Neural crest cell (in vitro differentiated cells): ENCODE measurements at places on chromosomes 3 and 15.
A peak's percentile ranks its signal among the peaks of the same experiment; 100 is the strongest.

DNA sequence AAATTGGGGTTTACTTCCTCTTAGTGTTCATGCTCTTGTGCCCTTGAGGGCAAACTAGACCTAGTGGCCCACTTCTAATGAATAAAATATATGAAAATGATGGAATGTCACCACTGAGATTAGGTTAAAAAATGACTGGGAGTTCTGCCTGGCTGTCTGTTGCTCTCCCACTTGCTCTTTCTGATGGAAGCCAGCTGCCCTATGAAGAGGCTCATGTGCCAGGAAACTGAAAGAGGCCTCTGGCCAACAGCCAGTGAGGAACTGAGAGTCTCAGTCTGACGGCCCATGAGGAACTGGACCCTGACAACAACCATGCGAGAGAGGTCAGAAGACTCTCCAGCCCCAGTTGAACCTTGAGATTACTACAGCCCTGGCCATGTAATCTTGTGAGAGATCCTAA, 107.1 kb upstream of the FHIT start:
- H3K27me3 ChIP-seq: peaks cover 5% of the 10 kb centered on the region
- H3K27ac ChIP-seq: no peak overlapping the region
- H3K36me3 ChIP-seq: peaks cover 13% of the 10 kb centered on the region
- DNase-seq: no peak
- no peak overlapping the region for H3K4me3 ChIP-seq

DNA sequence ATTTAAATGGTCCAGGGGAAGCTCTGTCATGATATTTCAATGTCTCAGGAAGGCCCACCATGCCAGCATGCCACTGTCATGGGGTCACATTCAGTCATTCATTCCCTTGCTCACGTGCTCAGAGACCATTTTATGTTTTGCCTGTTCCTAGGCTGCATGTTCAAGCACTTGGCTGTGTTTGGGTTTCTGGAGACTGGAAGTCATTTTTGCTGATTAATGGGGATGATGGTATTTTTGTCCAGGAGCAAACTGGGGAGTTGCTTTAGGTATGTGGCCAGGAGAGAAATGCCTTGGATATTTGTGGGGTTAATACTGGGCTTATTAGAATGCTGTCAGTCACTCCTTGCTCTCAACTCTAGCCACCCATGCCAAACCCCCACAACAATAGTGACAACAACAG, 303.5 kb downstream of the PTPRG start:
- peaks cover 31% of the 10 kb centered on the region for H3K4me1 ChIP-seq
- DNase-seq: no peak
- H3K4me3 ChIP-seq: no peak overlapping the region
- no peaks in the 10 kb centered on the region for H3K27me3 ChIP-seq

GRCh38 chr3:113212150-113212843, 940 bp downstream of the BOC start:
- peaks cover 9% of the 10 kb centered on the region for H3K36me3 ChIP-seq
- peaks cover 76% of the 10 kb centered on the region for H3K4me1 ChIP-seq
- peak overlapping the region; percentile 92 for H3K4me3 ChIP-seq
- DNase-seq: no peak

GRCh38 chr3:58078610-58079009, 70.4 kb downstream of the FLNB start:
- peaks cover 7% of the 10 kb centered on the region for H3K4me1 ChIP-seq
- DNase-seq: no peak
- peaks cover 9% of the 10 kb centered on the region for H3K36me3 ChIP-seq
- H3K4me3 ChIP-seq: no peak overlapping the region
- no peak overlapping the region for H3K27ac ChIP-seq

GRCh38 chr3:110851736-110852135, 219.9 kb upstream of the NECTIN3 start:
- no peaks in the 10 kb centered on the region for H3K27me3 ChIP-seq
- no peak for DNase-seq
- H3K36me3 ChIP-seq: no peaks in the 10 kb centered on the region
- H3K4me1 ChIP-seq: no peaks in the 10 kb centered on the region
- H3K4me3 ChIP-seq: no peak overlapping the region

- peak overlapping the region; percentile 4 for H3K27ac ChIP-seq
- peak; percentile 29 for DNase-seq
- no peaks in the 10 kb centered on the region for H3K36me3 ChIP-seq
- peak overlapping the region; percentile 91 for H3K4me3 ChIP-seq
Measured at GRCh38 chr3:159765030-159765859, 223.4 kb upstream of the IL12A start.

DNA sequence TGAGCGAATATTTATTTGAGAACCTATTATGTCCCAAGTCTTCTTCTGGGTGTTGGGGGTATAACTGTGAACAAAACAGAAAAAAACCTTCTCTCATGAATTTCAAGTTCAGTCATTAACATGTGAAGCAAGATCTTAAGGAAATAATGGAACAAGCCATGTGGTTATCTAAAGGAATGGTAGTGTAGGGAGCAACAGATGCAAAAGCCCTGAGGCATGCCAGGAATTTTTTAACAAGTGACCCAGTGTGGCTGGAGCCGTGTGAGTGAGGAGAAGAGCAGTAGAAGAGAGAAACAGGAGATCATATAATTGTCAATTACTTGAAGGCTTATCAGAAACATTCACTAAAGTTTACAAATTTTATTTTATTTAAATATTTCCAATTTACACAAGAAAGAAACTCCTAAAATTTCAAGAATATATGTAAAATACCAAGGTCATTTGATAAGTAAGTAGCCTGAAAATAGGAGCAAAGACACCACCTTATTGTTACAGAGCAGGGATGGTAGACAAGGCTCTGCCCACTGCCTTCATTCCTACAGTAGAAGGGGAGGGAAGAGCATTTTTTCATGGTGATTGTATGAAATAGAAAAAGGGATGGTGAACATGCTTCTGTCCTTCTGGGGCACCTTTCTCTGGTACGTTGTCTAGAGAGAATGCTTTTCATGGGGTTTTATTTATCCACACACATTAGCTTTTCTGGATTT, 345.1 kb downstream of the PLOD2 start:
- no peaks in the 10 kb centered on the region for H3K36me3 ChIP-seq
- no peaks in the 10 kb centered on the region for H3K4me1 ChIP-seq
- DNase-seq: no peak
- H3K27me3 ChIP-seq: no peaks in the 10 kb centered on the region
- H3K27ac ChIP-seq: no peak overlapping the region

DNA sequence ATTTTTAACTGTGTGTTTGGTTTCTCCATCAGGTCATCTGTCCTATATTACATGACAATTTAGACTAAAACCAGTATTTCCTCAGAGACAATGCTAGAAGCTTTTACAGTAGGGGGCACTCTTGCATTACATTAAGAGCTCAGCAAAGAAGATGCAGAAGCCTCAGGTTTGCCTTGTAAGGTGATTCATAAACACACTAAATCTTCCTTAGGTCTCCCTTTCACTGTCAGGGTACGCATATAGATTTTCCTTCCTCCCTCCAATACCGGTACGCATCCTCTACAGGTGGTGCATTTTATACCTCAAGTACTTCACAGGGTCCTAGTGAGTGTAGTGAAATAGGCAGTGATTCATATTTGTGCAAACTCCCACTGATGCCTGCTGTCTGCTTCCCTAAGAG, 46.5 kb downstream of the CD86 start:
- no peak overlapping the region for H3K4me3 ChIP-seq
- no peaks in the 10 kb centered on the region for H3K36me3 ChIP-seq
- H3K4me1 ChIP-seq: peaks cover 4% of the 10 kb centered on the region
- no peaks in the 10 kb centered on the region for H3K27me3 ChIP-seq
- DNase-seq: no peak

- no peaks in the 10 kb centered on the region for H3K27me3 ChIP-seq
- no peak for DNase-seq
- H3K4me3 ChIP-seq: no peak overlapping the region
- H3K4me1 ChIP-seq: peaks cover 49% of the 10 kb centered on the region
Measured at GRCh38 chr3:159881208-159881607, 107.4 kb upstream of the IL12A start.
